ENCODE measurements at places on chromosomes 13 and 19.

DNA sequence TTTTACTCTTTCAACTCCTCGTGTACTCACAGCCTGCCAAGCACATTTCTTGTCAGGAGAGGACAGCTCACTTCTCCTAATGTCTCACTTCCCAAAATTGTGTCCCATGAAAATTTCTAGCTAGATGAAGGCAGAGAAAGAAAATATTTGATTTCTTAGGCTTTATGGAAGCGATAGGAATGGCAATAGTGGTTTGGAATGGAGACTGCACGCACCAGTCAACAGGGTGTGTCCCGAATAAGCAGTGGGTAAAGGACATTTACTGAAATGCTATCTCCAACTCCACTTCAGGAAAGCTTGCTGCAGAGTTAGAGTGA, 321 bp upstream of the ZNF222 start:
- no peak for DNase-seq

GRCh38 chr13:22800526-22801401, 380.0 kb upstream of the SGCG start:
- no peak for DNase-seq

DNA sequence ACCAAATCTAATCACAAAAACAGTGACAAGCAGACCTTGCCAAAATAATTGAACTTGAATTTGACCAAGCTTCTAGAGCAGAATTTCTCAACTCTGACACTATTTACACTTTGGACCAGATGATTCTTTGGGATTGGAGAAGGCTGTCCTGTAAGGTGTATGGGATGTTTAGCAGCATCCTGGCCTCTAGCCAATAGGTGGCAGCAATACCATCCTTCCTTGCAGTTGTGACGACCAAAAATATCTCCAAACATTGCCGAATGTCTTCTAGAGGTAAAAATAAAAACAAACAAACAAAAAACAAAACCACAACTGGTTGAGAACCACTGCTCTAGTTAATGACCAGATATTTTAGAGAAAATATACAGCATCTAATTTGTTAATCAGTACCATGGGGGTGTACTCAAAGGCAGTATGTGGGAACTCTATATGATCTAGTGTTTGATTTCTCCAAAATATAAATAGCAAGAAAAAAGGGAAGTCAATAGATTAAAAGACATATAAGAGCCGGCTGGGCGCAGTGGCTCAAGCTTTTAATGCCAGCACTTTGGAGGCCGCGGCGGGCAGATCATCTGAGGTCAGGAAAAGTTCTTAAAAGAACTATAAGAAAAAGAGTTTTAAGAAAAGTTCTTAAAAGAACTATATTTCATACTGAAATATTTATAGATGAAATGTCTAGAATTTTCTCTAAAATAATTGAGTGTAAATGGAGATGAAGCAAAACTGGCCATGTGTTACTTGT, 60.9 kb upstream of the ZNF527 start:
- DNase-seq = peak; percentile 39

DNA sequence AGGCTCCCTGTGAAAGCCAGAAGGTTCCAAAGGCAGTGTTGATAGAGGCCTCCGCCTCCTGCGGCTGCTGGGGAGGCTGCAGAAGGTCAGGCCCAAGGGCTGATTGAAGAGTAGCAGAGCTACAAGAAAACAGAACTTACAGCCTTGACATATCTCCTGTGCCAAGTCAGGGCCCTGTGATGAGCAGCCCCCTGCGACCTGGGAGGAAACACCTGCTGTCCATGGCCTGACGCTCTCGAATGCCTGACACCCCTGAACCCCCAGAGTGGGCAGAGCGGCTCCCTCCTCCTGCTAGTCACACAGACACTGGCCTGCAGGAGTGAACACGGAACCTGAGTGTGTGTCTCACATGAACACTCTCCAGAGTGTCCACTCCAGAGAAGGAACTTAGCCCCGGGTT, 38.2 kb upstream of the TUBGCP3 start:
- no peak for DNase-seq

GRCh38 chr13:72165276-72165675, 298.3 kb upstream of the DACH1 start:
- no peak for DNase-seq

All from CD4-positive, alpha-beta memory T cell (primary cell).